Stimulated activated CD4-positive, alpha-beta T cell treated with anti-CD3 and anti-CD28 coated beads, Interleukin-1b, Interleukin-23, amount 100 ng/mL, for 24 hours (primary cell): ENCODE measurements at places on chromosomes 12 and 14.

DNA sequence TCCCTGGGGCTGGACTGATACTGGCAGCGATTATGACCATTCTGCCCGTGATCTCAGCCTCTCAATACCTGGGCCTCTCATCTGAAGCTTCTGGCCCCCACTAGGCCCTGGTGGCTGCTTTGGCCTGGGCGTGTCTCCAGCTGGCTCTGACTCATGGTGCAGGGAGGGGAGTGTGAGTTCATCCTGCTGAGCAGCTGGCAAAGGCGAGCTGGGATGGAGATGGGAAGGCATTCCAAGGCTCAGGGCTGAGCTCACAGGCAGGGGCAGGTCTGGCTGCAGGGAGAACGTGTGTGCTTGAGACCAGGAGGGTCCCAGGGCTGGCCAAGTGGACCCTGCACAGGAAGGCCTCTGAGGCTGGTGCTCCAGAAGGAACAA is 221.8 kb downstream of the TMEM121 start:
- DNase-seq: no peak

- no peak for DNase-seq
Observed at GRCh38 chr14:52399921-52400595, 85.9 kb downstream of the PTGER2 start.

DNA sequence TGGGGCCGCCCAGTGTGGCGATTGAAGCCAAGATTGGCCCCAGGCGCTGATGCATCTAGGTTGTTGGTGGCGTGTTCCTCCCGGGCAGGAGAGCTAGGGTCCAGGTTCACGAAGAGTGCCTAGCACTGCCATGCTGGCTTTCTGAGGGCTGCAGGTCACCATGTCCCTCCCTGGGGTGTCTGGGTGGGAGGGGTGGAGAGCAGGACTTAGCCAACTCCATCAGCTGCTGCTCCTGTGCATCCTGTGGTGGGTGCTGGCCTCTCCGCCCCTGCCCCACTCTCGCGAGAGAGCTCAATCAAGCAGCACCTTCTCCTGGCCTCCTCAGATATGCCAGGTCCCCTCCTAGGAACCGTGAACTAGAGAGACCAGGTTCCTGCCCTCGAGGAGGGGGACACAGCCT is 1.8 kb downstream of the TRMT61A start:
- DNase-seq: no peak

GRCh38 chr12:6165395-6165794 is 34.8 kb upstream of the CD9 start:
- no peak for DNase-seq

- no peak for DNase-seq
Observed at GRCh38 chr12:2984249-2984648, 25.1 kb downstream of the TEAD4 start.

DNA sequence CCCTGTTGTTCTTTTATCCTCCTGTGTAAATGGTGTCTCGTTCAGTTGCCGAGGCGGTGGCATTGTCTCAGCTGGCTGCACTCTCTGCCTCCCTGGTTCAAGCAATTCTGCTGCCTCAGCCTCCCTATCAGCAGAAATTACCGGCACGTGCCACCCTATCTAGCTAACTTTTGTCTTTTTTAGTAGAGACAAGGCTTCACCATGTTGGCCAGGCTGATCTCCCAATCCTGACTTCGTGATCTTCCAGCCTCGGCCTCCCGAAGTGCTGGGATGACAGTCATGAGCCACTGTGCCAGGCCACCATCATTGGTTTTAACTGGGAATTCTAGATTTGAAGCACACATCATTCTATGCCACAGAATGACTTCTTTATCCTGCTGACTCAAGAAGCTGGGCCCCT is 175.3 kb upstream of the ALG10B start:
- DNase-seq: no peak
